T-helper 2 cell treated with Interferon-gamma antibody and Interleukin-4, amounts not matched to agents 5 μg/mL and 100 μg/mL, for 36 hours (primary cell): ENCODE measurements at places on chromosomes 6 and 20.

- H3K27ac ChIP-seq: no peak overlapping the region
- no peaks in the 10 kb centered on the region for H3K36me3 ChIP-seq
- peaks cover 5% of the 10 kb centered on the region for H3K27me3 ChIP-seq
- no peaks in the 10 kb centered on the region for H3K4me1 ChIP-seq
- no peak overlapping the region for H3K4me3 ChIP-seq
- no peak for DNase-seq
These were observed 46.2 kb upstream of the BCLAF1 start for GRCh38 chr6:136335736-136336363.

DNA sequence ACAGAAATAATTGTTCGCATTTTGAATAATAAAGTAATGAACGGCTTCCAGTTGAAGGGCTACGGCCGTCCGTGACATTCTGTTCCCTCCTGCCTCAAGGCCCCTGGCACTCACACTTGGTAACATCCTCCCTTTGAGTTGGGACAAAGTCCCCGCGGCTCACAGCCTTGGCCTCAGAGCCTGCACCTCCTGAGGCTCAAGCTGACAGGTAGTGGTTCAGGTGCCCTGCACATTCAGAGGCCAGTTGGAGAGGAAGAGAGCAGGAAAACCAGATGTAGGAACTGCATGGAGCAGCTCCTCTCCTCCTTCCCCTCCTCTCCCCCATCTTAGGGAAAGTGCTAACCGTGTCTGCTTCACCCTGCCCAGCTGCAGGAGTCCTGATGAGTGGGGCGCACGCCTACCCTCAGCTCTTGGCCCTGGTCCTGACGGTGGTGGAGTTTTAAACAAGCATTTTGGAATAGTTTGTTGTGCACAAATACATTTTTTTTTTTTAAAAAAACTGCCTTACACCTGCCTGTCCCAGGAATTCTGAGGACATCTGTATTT lies 393.1 kb downstream of the SMOC2 start:
- no peak overlapping the region for H3K4me3 ChIP-seq
- no peaks in the 10 kb centered on the region for H3K4me1 ChIP-seq
- no peaks in the 10 kb centered on the region for H3K36me3 ChIP-seq
- H3K27me3 ChIP-seq: no peaks in the 10 kb centered on the region
- no peak for DNase-seq
- H3K27ac ChIP-seq: no peak overlapping the region

GRCh38 chr6:124283486-124283885 lies 479.8 kb downstream of the NKAIN2 start:
- H3K27me3 ChIP-seq: no peaks in the 10 kb centered on the region
- DNase-seq: no peak
- no peak overlapping the region for H3K27ac ChIP-seq
- no peak overlapping the region for H3K4me3 ChIP-seq

DNA sequence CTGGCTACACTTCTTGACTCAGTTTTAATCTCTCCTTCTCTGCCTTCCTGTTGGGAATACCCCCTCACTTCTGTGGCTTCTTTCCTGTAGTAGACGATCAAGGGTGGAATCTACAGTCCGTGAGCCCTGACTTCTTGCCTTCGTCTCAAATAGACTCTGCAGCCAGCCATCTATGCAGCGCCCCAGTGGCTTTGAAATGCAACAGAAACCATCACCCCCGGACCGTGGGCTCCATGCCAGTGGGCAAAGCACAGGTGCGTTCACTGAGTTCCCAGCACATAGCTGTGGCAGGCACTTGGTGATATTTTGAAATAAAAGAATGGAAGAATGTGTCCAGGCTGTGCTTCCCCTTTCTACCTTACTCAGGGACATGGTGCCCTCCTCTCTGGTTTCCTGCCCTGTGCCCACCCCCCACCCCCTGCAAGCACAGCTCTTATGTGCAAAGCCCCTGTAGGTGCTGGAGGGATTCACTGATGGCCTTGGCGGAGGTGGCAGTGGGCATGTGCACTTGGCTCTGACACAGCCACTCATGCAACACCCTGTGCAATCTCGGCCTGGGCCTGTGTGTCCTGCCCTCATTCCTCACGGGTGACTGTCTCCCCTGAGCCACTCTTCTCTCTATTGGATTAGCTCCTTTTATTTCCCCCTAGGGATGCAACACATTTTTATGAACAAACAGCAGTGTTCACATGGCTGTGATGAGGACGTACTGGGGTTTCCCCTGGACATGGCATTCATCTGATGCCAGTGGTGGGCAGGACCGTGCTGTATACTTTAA lies 5.5 kb upstream of the CDSN start:
- H3K4me3 ChIP-seq: no peak overlapping the region
- no peaks in the 10 kb centered on the region for H3K4me1 ChIP-seq
- no peak for DNase-seq

- H3K36me3 ChIP-seq: no peaks in the 10 kb centered on the region
- peaks cover 39% of the 10 kb centered on the region for H3K27me3 ChIP-seq
- no peak overlapping the region for H3K4me3 ChIP-seq
- no peak for DNase-seq
These were observed 210.4 kb downstream of the ALDH8A1 start for GRCh38 chr6:134739299-134740026.

DNA sequence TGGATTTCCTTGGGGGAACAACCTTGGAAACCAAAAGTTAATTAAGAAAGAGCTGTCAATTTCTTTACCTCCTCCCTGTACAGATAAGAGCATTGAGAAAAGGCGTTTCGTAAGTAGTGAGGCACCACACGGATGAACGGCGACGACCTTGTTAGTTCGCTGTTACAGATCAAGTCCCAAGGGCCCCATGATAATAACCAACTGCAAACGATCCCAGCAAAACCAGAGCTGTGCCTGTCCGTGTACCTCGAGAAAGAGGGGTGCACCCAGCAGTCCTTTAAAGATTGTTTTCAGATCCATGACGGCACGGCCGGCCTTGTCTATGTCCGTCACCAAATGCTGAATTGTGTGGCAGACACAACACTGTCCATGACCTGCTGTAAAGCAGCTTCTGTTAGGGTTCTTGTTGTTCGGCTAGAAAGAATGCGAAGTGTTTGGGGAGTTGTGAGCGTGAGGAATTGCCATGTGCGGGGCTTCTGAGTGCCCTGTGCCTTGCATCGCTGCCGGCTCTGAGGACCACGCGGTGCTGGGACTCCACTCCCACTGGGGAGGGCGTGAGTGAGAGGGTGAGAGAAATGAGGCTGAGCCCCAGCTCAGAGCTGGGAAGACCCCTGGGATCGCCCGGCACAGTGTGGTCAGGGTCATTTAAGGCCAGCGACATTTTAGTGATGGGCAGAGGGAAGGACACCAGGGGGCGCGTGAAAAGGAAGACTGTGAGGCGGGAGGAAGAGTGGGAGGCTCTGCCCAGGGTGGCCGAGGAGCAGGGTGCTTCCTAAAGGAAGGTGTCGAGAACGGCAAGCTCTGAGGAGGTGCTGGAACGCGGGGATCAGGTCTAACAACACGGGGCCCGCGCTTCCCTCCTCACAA lies 136.8 kb upstream of the RPS6KA2 start:
- H3K27me3 ChIP-seq: peaks cover 38% of the 10 kb centered on the region
- H3K27ac ChIP-seq: no peak overlapping the region
- no peaks in the 10 kb centered on the region for H3K36me3 ChIP-seq
- peaks cover 15% of the 10 kb centered on the region for H3K4me1 ChIP-seq

DNA sequence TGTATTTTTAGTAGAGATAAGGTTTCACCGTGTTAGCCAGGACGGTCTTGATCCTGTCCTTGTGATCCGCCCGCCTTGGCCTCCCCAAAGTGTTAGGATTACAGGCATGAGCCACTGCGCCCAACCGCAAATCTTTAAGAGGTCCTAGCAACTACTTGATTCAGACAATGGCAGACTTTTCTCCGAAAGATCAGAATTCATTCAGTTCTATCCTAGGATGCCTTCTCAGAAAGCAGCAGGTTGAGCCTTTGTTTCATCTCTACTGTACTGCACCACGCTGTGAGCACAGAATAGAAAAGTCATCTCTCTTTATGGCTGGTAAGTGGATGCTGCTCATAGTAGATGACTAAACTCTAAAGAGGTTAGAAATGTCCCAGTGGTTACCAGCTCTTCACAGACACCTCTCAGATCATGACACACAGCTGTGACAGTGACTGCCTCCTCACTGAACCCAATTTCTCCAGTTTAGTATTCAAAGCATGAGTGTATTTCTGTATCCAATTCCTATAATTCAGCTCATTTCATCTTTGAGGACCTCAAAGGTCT lies 6.0 kb upstream of the HSF2 start:
- H3K27ac ChIP-seq: no peak overlapping the region
- no peaks in the 10 kb centered on the region for H3K27me3 ChIP-seq
- peaks cover 4% of the 10 kb centered on the region for H3K4me1 ChIP-seq
- no peak overlapping the region for H3K4me3 ChIP-seq
- peak; percentile 21 for DNase-seq

- H3K36me3 ChIP-seq: peaks cover 2% of the 10 kb centered on the region
- peaks cover 3% of the 10 kb centered on the region for H3K4me1 ChIP-seq
- no peak overlapping the region for H3K4me3 ChIP-seq
- DNase-seq: no peak
- H3K27ac ChIP-seq: no peak overlapping the region
These were observed 5.5 kb downstream of the BMP7 start for GRCh38 chr20:57260934-57261333.

DNA sequence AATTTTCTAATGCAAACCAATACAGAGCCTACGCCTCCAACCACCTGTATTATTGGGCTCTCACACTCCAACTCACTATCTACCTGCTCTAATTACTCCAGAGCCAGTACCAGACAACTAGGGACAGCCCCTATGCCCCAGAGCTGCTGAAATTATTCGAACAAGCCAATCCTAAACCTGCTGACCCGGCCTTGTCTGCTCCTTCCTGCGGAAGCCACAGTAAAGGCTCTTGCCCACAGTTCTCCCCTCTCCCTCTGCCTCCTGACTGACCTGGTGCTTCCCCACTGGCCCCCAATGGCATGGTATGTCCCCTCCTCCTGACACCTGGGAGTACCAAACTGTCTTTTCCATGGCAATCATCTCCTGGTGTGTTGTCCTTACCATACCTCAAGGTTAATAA lies 4.1 kb upstream of the TOX2 start:
- H3K4me1 ChIP-seq: peaks cover 18% of the 10 kb centered on the region
- H3K36me3 ChIP-seq: peaks cover 21% of the 10 kb centered on the region
- peaks cover 26% of the 10 kb centered on the region for H3K27me3 ChIP-seq
- no peak overlapping the region for H3K27ac ChIP-seq
- no peak overlapping the region for H3K4me3 ChIP-seq
- no peak for DNase-seq

GRCh38 chr6:96794980-96795379 lies 42.3 kb downstream of the GPR63 start:
- H3K27ac ChIP-seq: no peak overlapping the region
- H3K36me3 ChIP-seq: no peaks in the 10 kb centered on the region
- no peak for DNase-seq
- H3K27me3 ChIP-seq: no peaks in the 10 kb centered on the region
- no peak overlapping the region for H3K4me3 ChIP-seq
- no peaks in the 10 kb centered on the region for H3K4me1 ChIP-seq
